Mesothelial cell of epicardium (in vitro differentiated cells): ENCODE measurements at places on chromosomes 3 and 15.

DNA sequence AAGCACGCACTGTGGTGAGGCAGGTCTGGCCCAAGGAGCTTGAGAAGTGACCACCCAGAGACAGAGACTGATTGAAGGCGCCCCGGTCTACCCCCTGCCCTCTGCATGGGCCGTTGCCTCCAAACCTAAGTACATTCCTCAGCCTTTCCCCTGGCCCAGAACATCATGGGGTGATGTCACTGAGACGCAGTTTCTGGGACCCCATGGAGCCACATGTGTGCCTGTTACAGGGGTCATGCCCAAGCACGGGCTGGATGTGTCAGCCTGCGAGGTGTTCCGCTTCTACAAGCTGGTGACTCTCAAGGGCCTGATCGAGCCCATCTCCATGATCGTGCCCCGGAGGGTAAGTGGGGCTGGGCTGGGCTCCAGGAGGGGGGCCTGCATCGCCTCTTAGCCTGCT, 102.2 kb downstream of the ANP32A start:
- DNase-seq, result no peak

DNA sequence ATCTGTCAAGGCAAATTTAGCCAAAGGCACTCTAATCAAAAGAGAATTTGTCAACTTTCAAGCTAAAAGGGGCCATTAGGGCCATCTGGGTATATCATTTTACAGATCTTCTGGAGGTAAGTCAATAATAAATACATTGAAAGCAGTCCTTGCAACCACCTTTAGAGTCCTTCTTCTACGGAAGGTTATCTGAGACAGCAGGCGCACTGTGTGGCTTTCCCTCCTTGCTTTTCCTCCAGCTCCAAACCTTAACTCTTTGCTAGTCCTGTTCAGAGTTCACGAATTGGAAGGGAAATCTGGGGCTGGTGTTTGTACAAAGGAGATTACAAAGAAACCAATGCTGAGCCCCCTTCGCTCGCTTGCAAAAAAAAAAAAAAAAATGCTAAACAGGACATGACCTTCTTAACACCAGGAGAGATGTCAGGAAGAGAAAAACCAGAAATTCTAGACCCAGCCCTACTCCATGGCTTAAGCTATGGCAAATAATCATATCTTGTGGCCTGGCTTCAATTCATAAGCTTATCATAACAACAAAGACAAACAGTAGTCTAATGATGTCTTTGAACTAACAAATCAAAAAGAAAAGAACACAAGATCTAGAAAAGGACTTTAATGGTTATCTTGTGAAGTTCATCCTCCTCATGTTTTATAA, 215.7 kb downstream of the STT3B start:
- no peak for DNase-seq

GRCh38 chr3:170962411-170962810, 54.0 kb upstream of the EIF5A2 start:
- DNase-seq, result no peak

DNA sequence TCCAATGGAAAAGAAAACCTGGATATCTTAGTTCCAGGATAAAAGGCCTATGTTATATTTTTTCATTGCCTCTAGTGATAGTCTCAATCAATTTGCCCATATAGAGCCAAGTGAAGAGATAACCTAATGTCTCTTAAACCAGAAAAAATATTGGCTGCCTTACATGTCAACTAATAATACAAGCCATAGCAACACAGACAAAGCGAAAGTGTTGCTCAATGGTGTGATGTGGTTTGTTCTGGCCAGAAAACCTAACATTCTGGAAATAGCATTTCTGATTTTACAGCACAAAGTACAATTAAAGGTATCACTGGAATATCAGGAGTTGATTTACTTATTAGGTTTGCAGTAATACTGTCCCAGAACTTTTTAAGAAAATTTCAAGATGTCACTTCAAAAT, 101.5 kb downstream of the ATP8B4 start:
- DNase-seq, result no peak

GRCh38 chr15:52295421-52296001, at the start of gene MYO5C:
Gene MYO5C, minus strand, starts transcription at chr15:52295804. Its CDS starts 168 bp downstream, at chr15:52295636.
- peak; percentile 78 for DNase-seq

DNA sequence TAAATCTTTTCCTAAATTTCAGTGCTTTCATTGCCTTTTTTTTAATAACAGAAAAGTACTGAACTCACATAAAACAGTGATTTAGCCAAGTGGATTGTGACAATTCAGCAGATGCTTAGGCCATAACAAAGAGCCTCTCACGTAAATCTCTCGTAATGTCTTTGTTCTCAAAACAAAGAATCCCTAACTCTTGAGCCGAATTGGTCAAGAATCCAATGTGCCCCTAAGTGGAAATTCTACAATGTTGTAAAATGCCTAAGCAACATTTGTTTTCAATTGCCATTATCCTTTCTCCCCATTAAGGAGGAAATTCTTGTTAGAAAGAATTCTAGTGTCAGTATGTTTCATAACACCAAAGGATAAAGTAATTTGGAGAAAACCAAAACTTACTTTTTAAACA, 235.7 kb upstream of the THBS1 start:
- DNase-seq, result no peak

DNA sequence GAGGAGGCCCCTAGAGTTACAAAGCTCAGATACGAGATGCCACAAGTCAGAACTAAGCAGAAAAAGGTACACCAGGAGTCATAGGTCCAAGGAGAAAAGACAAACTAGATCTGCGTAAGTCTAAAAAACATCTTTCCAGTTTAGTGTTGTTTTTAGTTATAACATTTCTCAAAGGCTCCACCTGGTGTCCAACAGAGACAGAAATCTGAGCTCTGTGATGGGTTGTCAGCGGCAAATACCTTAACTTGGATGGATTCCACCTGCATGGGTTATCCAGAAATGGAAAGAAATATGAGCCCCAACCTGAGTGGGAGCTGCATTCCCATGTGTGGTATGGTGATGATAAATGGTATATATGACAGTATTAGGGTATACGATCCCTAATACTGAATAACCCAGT, 238.6 kb upstream of the CHRM5 start:
- no peak for DNase-seq

DNA sequence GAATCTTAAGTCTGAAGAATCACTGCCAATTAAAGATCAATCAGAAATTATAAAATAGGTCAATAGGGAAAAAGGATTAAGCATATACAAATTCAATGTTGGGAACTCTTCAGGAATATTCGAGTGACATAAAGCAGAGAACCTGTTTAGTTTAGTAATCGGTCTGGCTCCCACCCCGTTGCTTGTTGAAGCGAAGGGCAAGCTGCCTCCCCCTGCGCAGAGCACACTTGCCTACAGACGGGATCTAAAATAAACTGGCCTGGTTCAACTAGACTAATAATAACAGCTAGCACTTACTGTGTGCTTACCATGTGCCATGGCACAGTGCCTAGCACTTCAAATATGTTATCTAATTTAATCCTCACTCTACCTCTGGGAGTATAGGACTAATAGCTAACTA, 8.6 kb downstream of the SEMA6D start:
- no peak for DNase-seq
